ENCODE measurements at places on chromosomes 6 and 20.

GRCh38 chr20:56893226-56893917 is 264.3 kb downstream of the TFAP2C start:
- no peak for DNase-seq

DNA sequence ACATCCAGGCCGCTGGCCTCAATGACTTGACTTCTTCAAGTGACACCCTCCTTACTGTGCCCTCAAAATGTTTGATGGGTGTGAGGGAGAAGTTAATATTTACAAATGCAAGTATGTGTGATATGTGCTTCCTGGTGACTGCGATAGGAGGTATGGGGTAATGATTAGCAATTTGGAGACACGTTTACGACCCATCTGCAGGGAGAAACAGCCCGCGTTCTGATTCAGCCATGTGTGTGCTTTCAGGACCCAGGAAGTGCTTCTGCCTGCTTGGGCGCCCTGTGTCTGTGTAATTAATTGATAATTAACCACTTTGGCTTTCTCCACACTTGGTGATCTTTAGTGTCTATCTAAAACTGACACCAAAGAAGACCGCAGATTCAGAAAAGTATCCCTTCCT is 25.0 kb downstream of the SIRPA start:
- no peak for DNase-seq

DNA sequence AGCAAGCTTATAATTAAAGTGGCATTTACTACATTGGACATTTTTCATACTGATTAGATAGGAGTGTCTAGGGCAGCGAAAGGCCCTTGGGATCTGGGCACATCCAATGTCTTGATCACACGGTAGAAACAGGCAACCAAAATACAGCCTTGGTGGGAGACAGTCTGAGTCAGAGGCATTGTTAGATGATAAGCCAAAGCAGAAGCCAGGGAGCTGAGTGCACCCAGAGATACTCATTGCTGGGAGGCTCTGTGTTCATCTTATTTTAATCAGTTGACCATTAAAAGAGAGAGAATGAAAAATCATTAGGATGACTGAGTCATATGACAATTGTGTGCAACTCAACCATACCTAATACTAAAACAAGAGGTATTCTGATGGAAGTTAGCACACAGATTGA is 109.5 kb downstream of the LCA5 start:
- no peak for DNase-seq

DNA sequence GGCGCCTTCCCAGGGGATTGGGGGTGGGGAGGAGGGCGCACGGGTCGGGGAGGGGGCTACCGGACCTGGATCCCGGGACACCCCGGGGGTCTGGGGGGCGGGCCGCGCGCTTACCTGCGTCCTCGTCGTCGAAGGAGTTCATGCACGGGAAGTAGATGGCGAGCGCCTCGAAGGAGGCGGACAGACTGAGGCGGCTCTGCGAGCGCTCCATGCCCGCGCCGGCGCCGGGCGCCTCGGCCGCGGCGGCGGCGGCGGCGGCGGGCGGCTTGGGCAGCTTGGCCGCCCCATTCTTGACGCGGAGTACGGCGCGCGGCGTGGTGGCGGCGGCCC is 320 bp downstream of the RIMS4 start:
- DNase-seq: no peak

DNA sequence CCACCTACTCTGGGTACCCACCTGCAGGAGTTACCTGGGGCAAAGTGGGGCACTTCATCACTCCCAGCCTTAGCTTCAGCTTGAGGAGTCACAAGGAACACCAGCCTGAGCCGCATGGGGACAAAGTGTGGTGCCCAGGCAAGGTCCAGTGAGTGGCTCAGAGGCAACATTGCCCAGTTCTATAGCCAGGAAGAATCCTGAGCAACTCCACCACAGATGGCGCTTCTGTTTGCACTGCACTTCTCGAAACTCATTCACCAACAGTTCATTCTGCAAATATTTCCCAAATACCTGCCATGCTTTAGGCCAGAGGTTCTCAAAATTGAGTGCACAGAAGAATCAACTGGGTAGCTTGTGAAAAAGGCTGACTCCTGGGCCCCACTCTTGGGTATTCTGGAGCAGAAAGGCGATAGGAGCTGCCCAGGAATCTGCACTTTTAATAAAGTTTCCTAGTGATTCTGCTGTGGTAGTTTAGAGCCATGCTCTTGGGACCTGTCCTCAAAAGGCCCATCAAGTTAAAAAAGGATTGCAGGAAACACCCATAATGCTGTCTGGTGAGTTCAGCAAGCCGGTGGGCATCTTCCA is 83.1 kb downstream of the VEGFA start:
- no peak for DNase-seq

- no peak for DNase-seq
Observed at GRCh38 chr20:58102744-58103516, 125.5 kb downstream of the ANKRD60 start.

GRCh38 chr20:44113618-44114376 is 73.2 kb downstream of the JPH2 start:
- DNase-seq: no peak

GRCh38 chr20:35187584-35188190 is 15.8 kb downstream of the PROCR start:
- no peak for DNase-seq

- DNase-seq: peak; percentile 61
Observed at GRCh38 chr6:130223508-130223907, 757 bp upstream of the SAMD3 start.

- no peak for DNase-seq
Observed at GRCh38 chr20:62761759-62762131, 34.5 kb upstream of the MRGBP start.

DNA sequence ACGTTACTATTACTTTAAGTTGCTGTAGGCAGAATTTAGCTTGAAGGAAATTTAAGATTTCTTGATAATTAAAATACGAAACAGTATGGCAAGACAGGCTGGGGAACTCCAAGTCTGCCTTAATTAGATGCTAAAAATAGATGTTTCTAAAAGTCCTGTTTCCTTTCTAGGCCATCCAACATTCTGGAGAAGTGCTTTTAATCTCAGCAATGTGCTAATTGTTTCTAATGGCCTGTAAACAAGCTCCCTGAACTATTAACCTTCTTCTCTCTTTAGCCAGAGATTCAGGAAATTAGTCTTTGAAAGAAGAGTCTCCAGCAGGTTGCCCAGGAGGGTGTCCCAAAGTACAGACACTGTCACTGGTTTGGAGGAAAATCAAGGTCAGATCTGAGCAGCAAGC is 677.3 kb upstream of the AGPAT4 start:
- no peak for DNase-seq

DNA sequence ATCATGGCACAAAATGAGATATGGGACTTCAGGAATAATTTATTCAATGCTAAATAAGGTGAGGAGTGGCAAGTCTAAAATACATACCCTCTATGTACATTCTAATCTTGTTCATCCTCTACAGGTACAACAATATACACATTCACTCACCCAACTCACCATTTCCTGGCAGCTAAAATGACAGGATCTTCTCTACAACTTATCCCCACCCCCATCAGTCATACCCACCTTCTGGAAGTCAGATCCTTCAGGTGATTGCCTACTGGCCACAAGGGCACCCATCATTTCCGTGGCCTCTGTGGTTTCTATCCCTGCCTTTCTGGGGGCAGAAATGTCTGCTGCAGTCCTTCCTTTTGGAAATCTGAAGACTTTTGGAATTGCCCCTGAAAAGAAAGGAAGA is 22.8 kb upstream of the CRIP3 start:
- no peak for DNase-seq

DNA sequence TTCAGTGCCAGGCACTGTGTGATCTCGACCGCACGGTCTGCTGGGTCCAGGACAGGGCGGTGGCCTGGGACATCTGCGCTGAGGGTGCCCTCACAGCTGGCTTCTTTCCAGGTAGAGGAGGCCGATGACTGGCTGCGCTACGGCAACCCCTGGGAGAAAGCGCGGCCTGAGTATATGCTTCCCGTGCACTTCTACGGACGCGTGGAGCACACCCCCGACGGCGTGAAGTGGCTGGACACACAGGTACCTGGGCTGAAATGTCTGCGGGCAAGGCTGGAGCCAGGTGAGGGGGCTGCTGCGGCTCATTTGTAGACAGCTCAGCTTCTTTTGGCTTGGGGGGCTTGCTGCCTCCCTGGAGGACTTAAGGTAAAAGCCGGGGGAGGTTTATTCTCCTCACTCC is 26.6 kb downstream of the PYGB start:
- DNase-seq: no peak

DNA sequence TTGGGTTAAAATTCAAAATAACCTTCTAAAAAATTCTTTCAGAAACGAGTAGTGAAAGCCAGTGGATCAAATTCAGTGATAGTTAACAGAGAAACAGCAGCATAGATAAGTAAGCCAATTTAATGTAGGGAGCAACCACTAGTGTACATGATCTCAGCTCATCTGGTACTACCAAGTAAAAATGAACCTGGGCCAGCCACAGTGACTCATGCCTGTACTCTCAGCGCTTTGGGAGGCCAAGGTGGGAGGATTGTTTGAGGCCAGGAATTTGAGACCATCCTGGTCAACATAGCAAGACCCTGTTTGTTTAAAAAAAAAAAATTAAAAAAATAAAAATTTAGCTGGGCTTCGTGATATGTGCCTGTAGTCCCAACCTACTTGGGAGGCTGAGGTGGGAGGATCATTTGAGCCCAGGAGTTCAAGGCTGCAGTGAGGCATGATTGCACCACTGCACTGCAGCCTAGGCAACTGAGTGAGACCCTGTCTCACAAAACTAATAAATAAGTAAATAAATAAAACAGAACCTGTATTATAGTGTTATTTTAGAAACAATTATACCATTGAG is 32.4 kb downstream of the CBFA2T2 start:
- no peak for DNase-seq

DNA sequence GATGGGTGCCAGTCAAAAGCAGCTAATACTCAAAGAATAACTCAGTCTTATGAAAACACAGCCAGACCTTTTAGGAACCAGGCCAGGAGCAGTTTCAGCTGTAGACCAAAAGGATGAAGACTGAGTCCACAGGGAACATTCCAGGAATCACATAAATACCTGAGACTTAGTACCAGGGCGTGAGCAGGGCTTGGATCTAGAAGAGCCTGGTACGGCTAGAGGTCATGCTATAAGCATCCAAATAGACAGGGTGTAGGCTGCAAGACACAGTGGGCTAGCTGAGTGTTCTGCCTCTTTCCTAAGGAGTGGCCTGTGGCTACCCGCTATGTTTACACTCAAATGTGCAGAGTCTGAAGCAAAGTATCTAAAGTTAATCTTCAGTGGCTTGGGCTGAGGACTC is 29.5 kb upstream of the LRRC1 start:
- DNase-seq: no peak

DNA sequence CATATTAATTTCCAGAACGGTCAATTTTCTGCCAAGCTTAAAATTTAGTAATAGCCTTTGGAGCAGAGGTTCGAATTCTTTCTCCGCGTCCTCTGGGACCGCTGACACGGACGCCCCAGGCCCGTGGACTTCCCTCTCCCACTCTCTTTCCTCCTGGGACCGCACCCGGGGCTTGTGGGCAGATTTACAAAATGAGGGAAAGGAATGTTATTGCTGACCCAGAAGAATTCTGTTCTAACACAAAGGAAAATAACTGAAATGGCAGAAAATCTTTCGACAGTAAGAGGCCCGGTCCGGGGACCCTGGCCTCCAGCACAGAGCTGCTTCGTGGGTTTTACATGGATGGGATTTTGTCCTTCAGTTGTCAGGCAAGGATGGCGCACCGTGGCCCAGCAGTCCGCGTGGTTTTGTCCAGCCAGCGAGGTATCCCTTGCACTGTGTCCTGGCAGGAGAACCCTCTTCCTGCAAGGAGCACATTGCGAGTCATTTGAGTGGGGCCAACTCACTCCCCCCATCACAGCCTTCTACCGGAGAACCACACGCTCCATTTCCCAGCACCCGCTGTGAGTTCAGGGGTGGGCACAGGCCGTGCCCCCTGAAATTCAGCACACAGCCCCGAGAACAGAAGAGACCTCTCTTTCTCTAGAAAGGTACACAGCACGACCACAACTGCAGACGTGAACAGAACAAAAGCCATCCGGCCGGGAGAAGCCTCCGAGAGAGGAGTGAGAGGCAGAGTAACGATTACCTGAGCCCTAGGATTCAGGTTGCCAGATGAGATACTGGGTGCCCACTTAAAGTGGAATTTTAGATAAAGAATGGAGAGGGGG is 106.0 kb upstream of the AFDN start:
- no peak for DNase-seq

DNA sequence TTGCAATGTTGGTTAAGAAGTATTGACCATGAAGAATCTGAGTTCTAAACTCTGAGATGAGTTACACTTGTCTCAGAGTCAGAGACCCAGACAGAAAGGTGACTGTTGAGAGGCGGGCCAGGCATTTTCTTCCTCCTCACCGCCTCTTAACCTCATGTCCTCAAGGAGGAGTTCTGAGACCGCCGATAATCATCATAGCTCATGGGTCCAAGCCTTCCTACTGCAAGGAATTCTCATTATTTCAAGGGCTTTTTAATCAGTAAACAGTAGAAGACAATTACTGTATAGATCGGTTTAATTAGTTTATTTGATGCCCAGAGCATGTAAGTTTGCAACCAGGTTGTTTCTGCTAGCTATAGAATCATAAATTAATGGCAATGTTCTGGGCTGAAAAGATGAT is 382.4 kb upstream of the MMS22L start:
- DNase-seq: no peak

DNA sequence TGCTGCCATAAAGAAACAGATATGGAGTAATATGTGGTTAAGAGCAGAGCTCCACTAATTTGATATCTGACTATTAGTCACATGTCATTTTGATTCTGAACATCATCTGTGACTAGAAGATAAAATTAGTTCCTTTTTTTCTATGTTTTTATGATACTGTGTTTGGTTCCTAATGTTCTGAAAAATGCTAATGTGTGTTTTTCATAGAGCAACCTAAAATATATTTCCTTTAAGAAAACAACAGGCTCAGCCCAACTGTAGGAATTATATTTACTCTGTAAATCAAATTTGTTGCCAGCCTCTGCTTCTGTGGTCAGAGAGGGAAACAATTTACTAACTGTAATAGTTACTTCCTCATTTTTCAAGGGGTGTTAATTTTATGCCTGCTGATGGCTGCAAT is 33.3 kb upstream of the TXLNB start:
- peak; percentile 78 for DNase-seq

GRCh38 chr20:51322164-51322707 is 220.3 kb downstream of the NFATC2 start:
- no peak for DNase-seq

DNA sequence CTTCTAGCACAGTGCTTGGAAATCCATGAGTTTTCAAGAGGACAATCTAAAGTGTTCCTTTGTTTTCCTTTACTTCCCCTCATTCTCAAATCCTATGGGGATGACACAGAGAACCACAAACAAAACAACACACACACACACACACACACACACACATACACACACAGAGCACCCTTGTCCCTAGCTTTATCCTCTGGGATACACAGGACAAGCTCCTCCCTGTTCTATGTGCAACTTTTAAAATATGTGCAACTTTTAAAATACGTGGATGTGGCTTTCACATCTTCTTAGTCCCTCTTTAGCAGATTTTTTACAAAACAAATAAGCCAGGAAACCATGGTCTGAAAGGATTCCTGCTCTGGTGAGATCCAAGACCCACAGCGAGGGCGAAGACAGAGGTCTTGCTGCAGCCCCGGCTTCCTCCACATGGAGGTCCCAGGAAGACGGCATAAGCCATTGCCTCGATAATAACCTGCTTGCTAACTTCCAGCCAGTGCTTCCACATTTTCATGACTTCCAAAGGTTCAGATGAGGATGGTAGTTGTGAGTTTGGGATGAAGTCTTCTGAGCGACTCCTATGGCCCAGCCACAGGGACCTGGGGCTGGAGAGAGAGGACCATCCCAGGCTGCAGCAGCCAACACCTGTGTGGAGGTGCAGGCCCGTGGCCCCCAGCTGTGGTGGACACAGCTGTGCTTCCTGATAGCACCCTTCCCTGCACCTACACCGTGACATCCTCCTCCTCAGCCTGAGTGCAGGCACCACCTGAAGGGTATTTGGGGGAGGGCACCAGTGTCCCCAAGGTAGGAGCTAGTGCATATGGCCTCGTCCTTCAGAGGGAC is 62.8 kb upstream of the CD93 start:
- DNase-seq: no peak

Data from MV-4-11 (cell line).